Cerebellar nuclear complex (tissue), 1 donor: ENCODE measurements at places on chromosomes 6 and 20.

- DNase-seq = no peak
Measured at GRCh38 chr6:41239467-41240159, 11.5 kb downstream of the TREML4 start.

- DNase-seq = no peak
Measured at GRCh38 chr20:32139947-32140346, 30.4 kb downstream of the TM9SF4 start.

DNA sequence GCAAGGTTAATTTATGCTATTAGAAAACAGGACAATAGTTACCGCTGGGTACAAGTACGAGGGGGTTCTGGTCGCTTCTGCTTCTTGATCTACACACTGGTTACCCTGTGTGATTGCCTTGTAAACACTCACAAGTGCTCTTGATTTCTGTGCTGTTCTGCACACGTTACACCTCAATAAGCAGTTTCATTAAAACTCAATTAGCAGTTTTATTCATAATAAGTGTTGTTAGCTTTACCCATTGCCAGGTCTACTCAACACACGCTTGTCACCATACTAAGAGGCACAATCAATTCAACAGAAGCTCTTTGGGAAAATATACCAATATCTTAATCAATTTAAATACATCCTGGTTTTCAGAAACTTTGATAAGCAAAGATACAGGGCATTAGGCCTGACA is 20.4 kb downstream of the BMP7 start:
- no peak for DNase-seq

- DNase-seq = no peak
Measured at GRCh38 chr6:40629463-40629862, 42.3 kb upstream of the LRFN2 start.

GRCh38 chr6:43849844-43850243 is 79.8 kb downstream of the VEGFA start:
- no peak for DNase-seq

DNA sequence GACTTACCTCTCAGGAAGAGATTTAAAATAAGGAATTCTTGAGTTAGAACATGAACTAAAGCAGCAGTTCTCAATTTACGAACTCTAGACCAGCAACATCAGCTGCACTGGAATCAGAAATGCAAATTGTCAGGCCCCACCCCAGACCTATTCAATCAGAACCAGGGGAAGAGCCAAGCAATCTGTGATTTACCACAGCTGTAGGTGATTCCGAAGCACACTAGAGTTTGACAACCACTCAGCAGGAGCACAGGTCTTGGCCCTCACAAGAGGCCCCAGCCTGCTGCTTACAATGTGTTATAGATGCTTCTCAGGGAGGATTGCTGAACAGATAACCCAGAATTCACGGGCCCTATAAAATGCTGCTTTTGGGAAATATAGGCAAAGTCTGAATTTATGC is 279.2 kb downstream of the PTPRK start:
- no peak for DNase-seq

- DNase-seq = no peak
Measured at GRCh38 chr20:4435225-4435624, 286.5 kb upstream of the PRND start.

DNA sequence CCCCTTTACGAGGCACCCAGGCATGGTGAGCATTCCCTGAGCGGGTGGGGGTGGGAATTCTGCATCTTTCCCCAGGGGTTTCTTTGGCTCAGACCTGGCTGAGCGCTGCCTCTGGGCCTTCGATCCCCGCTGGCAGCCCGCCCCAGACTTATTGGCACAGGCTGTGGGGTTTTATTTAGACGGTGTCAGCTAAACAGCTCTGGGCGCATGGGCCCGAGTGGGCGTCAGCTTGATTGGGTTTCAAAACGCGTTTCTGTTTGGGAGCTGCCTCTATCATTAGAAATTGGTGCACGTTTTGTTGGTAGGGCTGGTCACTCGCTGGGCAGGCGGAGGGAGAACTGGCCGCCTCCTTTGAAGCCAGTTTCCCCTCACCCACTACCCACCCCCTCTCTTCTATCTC is 21.0 kb downstream of the PMEPA1 start:
- DNase-seq = no peak
